ENCODE measurements at places on chromosomes 2 and 18.

DNA sequence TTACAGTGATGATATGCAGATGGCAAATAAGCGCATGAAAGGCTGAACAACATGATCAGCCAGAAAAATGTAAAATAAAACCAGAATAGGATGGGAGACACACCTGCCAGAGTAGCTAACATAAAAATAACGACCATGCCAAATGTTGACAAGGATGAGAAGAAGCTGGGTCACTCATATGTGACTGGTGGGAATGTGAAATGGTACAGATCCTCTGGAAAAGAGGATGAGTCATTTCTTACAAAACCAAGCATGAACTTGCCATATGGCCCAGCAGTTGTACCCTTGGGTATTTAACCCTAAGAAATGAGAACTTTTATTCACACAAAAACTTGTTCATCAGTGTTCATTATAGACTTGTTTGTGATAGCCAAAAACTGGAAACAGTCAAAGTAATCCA, 143.8 kb downstream of the SH3BP4 start:
- DNase-seq, result no peak

DNA sequence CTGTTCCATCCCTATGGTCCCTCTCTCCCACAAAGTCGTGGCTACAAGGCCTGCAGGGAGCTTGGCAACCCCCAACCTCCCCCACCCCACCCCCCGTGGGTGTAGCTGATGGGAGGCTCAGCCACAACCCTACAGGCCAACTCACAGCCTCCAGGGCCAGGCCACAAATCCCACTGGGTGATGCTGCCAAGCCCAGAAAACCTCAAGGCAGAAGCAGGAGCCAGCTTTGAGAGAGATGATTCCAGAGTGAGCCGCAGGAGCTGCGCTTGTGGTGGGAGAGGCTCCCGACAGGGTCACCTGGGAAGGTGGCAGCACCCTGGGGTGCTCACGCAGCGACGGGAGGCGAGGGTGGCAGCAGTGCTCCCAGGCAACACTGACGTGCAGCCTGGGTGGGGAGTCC, 44.8 kb downstream of the ADCY3 start:
- DNase-seq, result no peak

GRCh38 chr2:196510246-196510645, 129.3 kb upstream of the CCDC150 start:
- no peak for DNase-seq

DNA sequence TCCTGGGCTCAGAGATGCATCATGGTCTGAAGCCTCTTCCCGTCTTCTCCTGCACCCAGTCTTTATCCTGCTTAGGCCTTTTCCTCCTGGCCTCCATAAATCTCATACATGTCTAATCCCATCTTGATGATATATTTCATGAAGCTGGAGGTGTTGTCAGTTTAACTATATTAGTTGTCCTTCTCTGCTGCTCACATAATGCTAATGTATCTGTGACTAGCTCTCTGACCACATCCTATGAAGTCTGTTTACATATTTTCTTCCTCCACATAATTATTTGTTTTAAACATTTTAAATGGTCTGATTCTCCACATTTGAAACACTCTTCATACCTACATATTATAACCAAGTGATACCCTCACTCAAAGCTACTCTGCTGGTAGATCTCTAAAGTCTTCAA, 315.2 kb upstream of the RND3 start:
- DNase-seq, result no peak

DNA sequence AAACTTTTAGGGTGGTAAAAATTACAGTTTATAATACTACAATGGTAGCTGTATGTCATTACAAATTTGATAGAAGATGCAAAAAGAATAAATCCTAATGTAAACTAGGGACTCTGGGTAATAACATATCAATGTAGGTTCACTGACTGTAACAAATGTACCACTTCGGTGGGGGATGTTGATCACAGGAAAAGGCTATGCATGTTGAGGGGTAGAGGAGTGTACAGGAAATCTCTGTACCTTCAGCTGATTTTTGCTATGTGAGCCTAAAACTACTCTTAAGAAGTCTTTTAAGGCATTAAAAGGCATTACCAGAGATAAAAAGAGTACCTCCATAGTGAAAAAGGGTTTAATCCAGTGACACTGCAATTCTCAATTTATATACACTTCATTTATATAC, 25.0 kb downstream of the TRIP12 start:
- no peak for DNase-seq

GRCh38 chr2:29613792-29614266, 307.6 kb downstream of the ALK start:
- DNase-seq, result no peak

- DNase-seq, result no peak
These were observed 40.0 kb upstream of the ITSN2 start for GRCh38 chr2:24400207-24400907.

Measured in renal cortex interstitium (tissue), 15 donors.